Hematopoietic multipotent progenitor cell treated with erythropoietin and hydrocortisone succinate and interleukin-3 and kit ligand, for 15 days (in vitro differentiated cells): ENCODE measurements at places on chromosomes 5 and 9.

GRCh38 chr5:180072556-180072955 is 997 bp upstream of the RNF130 start:
- DNase-seq = no peak

- DNase-seq = no peak
Measured at GRCh38 chr5:176458904-176459561, 10.8 kb downstream of the FAF2 start.

DNA sequence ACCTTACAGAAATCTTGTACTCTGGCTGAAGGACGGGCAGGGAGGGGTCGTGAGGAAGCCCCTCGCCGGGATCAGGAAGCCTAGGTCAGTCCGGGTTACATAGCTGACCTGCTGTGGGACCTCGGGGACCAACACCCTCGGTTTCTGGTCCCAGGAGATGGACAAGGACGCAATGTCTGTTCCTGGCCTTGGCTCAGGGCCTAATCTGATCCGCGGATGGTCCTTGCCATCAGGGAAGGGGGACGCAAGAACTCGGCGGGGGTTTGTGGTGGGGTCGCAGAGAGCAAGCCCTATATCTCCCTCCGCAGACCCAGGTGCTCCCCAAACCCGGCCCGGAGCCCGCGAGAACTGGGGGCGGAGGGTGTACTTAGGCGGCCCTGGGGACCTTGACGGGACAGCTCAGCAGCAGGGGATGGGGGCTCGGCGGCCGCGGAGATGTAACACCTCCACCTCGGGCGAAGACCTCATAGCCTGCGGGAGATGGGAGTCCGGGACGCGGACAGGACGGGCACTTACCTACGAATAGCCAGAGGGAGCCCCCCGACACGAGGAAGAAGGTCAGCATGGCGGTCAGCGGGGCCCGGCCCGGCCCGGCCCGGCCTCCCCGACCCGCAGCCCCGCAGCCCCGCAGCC is 353 bp downstream of the ACSL6 start:
- no peak for DNase-seq

DNA sequence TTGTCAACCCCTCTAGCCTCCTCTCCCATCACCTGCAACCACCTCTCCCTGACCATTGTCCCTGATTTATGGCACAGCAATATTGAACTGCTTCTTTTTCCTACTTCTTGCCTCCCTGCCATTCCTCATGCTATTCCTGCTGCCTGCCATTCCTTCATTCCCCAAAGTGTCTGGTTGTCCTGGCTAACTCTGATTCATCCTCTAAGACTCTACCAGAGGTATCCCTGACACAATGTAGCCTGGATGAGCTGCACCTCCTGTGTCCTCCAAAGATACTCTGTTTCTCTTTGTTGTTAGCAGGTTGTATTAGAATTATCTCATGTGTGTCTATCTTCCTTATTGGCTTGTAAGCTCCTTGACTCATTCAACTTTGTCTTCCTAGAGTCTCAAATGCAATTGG is 53.5 kb upstream of the PTPN3 start:
- DNase-seq = no peak
